ENCODE measurements at places on chromosomes 2 and 18.
A peak's percentile ranks its signal among the peaks of the same experiment; 100 is the strongest.

DNA sequence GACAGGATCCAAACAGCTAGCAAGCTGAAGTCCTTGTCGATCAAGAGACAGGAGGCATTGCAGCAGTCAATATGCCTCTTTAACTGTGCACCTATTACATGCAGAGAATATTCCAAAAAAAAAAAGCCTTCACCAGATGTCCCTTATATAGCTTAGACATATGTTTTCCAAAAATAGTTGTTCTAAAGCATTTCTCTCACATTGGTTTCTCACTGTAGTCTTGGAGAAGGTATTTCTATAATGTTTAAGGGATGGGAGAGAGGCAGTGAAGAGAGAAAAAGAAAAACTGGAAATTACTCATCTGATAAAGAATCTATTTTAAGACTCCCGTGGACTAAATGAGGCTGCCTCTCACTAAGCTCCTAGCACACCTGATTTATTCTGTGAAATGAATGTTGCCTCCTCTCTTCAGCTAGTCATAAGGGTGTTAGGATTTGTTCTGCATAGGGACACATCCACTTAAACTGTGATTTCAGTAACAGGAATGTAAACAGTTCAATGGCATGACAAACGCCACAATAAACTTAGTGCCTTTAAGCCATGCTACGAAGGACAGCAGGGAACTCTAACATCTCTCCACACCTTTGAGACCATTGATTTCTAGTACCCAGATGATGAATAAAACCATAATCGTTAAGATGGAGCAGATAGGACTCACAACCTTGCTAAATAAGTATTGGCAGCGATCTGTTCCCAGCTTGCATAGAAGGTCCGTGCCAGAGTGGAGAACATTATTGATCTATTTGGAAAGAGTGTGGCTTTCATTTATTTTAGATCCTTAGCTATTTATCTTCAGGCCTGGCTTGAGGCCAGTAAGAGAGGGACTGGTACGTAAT is 98.6 kb upstream of the NCK2 start:
- no peak for DNase-seq

DNA sequence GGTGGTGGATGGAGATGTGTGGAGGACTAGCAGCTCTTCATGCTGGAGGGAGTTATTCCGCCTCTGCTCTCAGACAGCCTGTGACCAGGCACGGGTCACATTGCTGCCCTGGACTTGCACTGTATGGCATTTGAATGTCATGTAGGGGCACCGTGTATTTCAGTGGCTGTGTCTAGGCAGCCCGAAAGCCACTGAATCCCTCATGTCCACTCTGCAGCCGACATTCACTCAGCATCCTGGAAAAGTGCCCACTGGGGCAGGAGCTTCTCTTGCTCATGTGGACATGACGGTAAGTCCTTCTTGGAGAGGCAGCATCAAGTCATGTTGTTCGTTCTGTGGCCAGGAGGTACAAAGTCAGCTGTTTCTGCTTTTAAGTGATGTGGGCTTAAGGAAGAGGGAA is 127.9 kb downstream of the SH3RF3 start:
- no peak for DNase-seq

GRCh38 chr2:152088006-152088405 is 10.8 kb downstream of the CACNB4 start:
- DNase-seq = no peak

- peak; percentile 44 for DNase-seq
Measured at GRCh38 chr2:217618744-217619143, 384.1 kb downstream of the TNS1 start.

DNA sequence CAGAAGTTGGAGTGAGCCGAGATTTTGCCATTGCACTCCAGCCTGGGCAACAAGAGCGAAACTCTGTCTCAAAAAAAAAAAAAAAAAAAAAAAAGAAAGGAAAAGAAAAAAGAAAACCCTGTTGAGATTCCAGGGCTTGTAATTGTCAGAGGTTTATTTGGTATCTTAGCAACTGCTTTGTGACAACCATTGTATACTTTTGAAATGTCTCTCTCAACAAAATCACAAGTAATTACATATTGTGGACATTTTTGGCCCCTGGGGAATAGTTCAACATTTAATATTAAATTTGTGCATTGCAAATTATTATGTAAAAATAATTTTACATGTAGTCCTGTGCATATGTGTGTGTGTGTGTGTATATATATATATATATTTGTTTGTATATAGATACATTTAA is 270.8 kb downstream of the GALNT13 start:
- no peak for DNase-seq

DNA sequence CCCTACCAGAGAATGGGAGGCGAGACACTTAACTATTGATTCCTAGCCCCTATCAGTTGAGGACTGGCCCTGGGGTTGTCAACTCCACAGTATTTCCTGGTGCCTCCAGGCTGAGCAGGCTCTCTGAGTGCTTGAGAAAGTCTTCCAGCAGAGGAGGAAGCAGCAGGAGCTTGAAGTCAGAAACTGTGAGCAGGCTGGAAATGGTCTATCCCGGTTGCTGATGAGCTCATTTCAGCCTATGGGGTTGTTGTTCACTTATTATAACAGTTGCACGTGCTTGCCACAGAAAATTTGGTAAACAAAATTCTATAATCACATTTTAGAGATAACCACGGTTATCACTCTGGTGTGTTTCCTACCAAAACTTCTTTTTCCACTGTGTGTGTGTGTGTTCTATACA is 254.7 kb upstream of the THUMPD2 start:
- DNase-seq = no peak

- no peak for DNase-seq
Measured at GRCh38 chr2:76310894-76311633, 600.3 kb upstream of the GCFC2 start.

DNA sequence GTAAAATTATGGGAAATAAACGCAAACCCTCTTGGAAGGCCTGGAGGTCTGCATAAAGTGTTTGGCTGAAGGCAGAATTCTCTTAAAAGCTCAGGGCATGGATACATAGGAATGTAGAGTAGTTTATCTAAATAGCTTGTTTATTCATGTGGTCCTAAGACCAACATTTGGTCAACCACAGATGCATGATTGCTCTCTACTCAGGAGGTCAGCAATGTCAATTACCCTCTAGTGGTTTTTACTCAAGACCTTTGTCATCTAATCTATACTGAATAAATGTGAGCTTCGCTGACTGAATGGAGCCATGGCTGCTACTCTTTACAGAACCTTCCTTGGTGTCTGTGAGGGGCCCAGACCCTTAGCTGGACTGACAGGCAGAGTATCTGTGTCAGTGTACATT is 139.8 kb downstream of the ATL2 start:
- DNase-seq = no peak

DNA sequence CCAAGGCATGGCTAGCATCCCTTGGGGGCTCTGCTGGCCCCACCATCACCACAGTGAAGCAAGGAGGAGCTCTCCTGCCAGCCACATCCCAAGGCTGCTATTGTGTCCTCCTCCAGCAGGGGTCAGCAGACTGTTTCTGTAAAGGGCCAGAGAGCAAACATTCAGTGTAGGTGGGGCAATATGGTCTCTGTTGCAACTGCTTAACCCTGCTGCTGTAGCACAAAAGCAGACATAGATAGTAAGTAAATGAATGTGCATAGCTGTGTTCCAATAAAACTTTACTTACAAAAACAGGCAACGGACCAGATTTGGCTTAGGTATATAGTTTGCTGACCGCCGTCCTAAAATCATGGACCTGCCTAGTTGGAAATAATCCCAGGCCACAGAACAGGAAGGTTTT is 36.4 kb upstream of the ZBTB7C start:
- peak; percentile 65 for DNase-seq

DNA sequence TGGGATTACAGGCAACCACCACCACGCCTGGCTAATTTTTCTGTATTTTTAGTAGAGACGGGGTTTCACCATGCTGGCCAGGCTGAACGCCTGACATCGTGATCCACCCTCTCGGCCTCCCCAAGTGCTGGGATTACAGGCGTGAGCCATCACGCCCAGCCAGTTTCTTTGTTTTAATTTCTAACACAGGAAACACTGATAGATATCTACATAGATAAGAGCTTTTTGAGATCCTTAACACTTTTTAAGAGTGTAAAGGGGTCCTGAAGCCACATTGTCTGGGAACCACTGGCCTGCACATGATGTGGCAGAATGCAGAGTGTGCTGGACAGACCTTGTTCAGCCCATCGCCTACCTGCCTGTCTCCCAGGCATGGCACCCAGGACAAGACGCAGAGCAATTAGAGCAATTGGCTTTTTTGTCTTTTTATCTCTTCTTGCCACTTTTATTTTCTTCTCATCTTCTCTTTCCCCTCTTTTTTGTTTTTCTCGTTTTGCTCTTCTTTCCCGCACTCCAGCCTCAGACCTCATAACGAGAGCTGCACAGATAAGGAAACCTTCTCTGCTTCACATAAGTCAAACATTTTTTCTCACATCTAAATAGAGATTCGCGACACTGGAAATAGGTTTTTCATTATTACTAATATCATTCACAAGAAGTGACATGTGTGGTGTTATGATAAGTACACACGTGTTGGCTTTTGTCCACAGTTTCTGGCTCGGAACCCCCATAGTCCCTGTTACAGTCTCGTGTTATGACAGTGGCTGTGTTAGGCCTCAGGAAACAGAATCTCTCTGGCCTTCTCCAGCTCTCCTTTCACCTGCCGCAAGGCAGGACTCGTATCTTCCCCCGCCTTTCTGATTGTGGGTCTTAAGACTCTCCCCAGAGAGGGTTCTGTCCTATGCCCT is 25.2 kb upstream of the GPR55 start:
- no peak for DNase-seq

DNA sequence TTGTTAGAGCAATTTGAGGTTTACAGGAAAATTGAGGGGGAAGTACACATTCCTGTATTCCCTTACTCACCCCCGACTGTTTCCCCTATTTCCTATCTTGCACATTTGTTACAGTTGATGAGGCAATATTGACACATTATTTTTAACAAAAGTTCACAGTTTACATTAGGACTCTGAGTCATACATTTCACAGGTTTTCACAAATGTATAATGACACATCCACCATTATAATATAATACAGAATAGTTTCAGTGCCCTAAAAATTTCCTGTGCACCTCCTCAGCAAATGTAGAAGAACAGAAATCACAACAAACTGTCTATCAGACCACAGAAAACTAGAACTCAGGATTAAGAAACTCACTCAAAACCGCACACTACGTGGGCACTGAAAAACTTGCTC is 160.6 kb upstream of the RMP24 start:
- no peak for DNase-seq

All from umbilical cord (tissue), 2 donors.